AG04450 (cell line): ENCODE measurements at places on chromosomes 2 and 18. TPM values are rescaled to one million over a fixed set of nuclear protein-coding genes. Genes with fewer than 3 reads are reported as not detected.

The VSNL1 gene
- polyA plus RNA-seq = 0.77 and 0.86 TPM in 2 replicates

The DLX2 gene
- polyA plus RNA-seq = 0.10 and 0.24 TPM in 2 replicates

The SERPINB5 gene
- not detected in 2 replicates for polyA plus RNA-seq

The GAREM2 gene
- polyA plus RNA-seq = 2.8 and 3.1 TPM in 2 replicates

The PPP4R3B gene
- 29.2 and 38.3 TPM in 2 replicates for polyA plus RNA-seq

The AMER3 gene
- not detected in 2 replicates for polyA plus RNA-seq

The C1QL2 gene
- not detected in 2 replicates for polyA plus RNA-seq

The RTTN gene
- polyA plus RNA-seq = 4.1 and 4.6 TPM in 2 replicates

The OSGEPL1 gene
- 3.9 and 6.0 TPM in 2 replicates for polyA plus RNA-seq
